ENCODE measurements at places on chromosomes 11 and 22.

- no peak for DNase-seq
Observed at GRCh38 chr11:68525336-68525735, 64.8 kb downstream of the PPP6R3 start.

DNA sequence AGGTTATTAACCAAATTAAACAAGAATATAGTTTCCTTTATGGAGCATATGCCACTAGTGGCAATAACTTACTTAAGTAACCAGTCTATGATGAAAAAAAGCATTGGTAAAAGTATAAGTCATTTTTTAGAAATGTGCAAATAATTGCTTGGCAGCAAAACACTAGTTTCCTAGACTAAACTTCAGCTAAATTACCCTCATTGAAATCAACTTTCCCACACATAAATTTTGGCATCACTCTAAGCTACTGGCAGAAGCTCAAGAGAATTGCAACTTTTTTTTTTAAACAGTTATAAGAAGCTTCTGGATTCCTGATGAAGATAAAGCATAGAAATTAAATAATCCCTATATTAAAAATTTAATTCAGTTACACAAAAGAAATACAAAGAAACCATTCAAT, 12.5 kb downstream of the CCDC34 start:
- no peak for DNase-seq

- DNase-seq: no peak
Observed at GRCh38 chr11:40328890-40329614, 1130.4 kb downstream of the LRRC4C start.

DNA sequence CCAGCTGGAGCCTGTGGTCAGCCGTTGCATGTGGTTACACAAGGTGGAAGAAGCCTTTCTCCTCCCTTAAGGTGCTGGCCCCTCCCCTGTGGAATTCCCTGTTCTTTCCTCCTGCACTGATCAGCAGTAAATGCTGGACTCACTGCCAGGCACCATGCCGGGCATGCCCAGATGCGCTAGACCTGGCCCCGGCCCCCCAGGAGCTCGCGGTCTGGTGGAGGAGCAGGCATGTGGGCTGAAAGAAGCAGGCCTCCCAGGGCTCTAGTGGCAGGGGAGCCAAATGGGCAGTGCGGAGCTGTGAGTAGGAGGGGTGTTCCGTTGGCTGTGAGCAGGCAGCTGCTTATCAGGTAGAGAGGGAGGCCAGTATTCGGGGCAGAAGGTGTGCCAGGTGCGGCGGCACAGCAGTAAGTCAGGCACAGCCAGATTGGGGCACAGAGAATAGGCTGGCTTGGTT, 10.2 kb downstream of the DGKZ start:
- peak; percentile 96 for DNase-seq

GRCh38 chr11:27028561-27028965, 12.1 kb upstream of the BBOX1 start:
- DNase-seq: no peak

GRCh38 chr11:61092908-61093763, 9.2 kb upstream of the CD5 start:
- DNase-seq: no peak

DNA sequence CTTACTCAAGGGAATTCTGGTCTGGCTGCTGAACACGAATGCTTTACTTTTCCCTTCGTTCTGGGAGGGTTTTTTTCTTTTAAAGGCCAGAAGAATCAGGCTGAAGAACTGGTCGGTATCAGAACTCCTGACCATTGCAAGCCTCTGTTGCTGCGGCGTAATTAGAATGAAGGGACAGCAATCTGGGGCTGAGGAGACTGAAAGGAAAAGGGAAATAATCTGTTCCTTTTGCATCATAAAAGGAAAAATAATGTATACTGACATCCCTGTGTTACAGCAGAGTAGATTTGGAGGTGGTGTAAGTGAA, 670 bp downstream of the SC5D start:
- DNase-seq: no peak

DNA sequence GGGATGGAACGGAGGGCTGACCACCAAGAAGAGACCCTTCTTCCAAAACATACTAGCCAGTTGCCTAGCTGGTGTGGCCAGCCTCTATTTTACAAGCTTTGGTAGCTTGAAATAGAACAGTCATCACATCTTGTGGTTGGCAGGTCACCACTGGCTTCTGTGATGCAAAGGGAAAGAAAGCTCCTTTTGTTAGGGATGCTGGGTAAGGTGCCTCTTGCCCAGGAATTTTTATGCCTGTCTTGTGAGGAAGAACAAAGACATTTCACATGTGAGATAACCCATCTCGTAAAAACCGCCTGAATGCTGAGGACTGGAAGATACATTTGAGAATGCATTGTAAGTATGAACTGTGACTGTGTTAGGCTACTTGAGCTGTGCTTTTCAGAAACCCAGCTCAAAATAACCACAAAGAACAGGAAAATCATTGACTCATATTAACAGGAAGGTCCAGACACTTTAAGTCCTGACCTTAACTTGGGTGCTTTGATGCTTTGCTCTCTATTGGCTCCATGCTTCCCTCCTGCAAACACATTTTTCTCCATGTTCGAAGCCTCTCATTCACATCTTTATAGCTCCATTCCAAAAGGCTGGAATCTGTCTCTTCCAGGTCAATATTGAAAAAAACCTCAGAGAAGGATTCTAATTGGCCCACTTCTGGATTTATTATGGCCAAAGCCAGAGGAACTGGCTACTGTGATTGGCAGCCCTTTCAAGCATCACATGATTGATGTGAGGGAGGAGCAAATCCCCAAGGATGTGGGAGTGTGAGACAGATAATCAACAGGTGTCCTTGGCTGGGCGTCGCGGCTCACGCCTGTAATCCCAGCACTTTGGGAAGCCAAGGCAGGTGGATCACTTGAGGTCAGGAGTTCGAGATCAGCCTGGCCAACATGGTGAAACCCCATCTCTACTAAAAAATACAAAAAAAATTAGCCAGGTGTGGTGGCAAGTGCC, 53.9 kb downstream of the MICAL2 start:
- no peak for DNase-seq

- DNase-seq: no peak
Observed at GRCh38 chr11:107157146-107157808, 139.0 kb upstream of the GUCY1A2 start.

- no peak for DNase-seq
Observed at GRCh38 chr11:30310623-30311022, 12.3 kb upstream of the ARL14EP start.

DNA sequence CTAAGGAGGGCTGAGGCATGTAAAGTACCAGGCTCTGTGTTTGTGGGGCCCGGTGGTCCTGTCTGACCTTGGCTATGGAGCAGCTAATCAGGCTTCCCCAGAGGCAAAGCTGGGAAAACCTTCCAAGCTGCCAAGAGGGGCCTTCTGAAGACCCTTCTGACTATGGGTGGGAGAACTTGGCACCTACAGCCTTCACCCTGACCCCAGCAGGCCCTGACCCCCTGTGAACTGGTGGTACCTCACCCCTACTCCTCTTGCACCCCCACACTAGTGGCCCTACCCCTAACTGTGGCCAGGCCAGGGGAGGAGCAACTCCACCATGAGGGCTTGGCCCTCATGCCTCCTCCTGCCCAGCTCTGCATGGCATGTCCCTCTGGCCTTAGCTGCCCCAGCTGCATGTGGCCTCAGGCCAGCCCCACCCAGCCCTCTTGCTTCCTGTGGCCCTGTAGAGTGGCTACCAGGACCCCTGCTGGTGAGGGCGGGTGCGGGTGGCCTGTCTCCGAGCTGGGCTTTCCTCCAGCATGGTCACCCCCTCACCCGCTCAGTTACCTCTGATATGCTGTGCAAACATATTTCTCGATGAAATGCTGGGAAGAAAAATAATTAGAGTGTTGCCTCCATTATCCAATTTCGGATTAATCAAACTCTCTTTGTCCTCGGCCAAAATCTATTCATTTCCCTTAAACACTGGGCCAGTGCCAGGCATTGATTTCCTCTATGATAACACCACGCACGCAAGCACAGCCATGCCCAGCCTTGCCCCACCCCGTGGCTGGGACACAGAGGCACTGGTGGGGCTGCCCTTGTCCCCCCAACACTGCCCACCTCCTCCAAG, 7.5 kb downstream of the GNAZ start:
- no peak for DNase-seq

GRCh38 chr11:74579577-74580270, 12.7 kb upstream of the POLD3 start:
- no peak for DNase-seq

DNA sequence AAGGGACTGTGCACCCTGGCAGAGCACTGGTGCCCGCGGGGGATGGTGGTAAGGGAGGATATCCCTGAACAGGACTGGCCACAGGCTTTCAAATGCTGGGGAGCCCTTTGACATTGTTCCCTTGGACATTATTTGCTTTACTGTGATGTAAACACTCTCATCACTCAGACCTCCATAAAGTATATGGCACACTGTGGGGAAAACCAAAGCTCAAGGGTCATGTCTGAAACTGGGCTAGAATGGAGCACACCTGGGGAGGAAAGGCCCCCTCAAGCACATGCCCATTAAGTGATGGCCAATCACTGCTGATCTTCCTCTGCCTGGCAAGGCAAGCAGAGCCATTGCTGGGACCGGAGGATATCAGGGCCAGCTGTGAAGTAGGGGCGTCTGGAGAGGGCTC, 60.9 kb upstream of the TENM4 start:
- no peak for DNase-seq

- peak; percentile 47 for DNase-seq
Observed at GRCh38 chr11:107951155-107951554, 22.9 kb downstream of the RAB39A start.

DNA sequence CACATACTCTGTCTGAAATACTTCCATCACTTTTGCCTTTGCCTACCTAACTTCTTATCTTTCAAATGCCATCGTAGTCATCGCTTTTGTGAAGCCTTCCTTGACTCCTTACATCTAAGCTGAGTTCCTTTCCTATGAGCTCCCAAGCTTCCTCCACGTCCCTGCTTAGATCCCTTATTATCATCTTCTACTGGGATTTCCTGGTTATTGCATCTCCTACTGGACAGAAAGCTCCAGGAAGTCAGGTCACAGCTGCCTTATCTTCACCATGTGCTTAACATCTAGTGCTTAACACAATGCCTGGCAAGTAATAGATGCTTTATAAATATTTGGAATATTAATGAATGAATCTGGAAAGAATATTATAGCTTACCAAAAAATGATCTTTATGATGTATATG, 5.9 kb downstream of the YPEL4 start:
- DNase-seq: no peak

DNA sequence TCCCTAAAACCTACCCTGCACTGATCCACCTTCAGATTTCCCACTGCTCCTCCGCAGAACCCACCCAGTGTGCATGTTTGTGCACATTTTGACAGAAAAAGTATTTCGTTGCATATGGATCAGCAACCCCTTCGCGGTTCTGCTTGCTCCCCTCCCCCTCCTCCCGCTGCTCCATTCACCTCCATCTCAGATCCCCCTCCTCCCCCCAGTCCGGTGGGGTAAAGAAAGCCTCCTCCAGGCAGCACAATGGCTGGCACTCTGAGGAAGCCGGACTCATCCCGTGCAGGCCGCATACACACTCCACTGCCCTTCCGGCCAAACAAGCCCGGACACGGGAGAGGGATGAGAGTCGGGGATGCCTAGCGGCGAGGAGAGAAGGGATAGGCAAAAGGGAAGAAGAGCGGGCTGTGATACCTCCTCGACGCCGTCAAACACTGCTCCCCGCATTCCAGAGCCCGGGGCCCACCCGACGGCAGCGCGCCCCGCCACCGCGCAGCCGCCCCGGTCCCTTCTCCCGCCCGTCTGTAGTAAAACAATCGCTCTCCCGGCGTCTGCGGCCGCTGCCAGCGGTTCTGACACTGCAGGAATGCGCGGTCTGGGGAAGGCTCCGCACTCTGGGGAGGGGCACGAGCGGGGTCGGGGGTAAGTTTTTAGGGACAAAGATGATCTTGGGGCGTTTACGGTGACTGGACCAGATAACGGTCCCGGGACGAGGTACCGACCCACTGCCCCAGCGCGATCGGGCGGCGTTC, 915 bp downstream of the FEZ1 start:
- DNase-seq: no peak
